ENCODE measurements at places on chromosomes 2 and 18.

DNA sequence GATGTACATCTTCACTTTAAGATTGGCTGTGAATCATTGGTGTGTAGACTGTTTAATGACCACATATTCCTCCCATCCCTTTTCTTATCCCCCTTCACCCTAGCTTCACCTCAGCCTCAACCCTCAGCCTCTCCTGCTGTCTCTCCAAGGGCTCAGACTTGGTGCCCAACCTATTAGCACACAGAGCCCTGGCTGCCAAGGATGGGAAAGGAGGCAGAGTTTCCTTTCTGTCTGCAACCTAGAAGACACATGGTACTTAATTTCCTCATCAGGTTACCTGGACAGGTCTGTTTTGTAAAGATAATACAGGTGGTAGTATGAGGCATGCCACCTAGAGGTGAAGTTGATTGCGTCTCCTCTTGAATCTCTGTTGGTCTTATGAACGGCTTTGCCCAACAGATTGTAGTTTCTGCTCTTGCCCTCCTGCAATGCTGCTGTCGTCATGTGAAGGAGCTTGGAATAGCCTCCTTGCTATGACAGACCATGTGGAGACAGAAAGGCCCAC lies 44.5 kb upstream of the RMND5A start:
- no peak for DNase-seq

DNA sequence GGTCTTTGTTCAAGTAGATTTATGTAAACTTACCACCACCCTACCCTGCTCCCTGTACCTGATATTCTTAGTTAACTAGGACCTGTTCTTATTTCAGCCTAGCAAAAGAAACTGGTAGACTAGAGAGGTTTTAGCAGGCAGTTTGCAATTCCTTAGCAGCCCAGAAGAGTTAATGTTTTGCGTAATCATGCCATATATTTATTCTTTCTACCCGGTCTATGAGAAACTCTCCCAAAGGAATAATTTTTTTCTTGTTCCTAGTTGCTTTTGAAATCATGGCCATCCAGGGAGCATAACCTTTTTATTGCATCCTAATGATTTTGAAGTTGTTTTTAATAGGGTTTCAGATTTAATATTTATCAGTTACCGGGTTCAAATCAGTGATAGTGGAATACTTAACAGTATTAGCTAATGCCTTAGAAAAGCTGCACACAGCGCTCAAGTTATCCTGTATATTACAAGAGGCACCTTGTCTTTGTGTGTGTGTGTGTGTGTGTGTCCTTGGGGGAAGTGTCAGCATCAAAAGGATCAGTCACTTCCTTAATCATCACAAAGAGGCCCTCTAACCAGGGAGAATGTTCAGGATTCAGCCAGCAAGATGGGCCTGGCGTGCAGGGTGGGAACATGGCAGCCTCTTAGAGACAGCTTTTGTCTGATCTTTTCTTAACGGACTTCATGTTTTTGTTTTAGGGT lies 52.9 kb downstream of the CABLES1 start:
- DNase-seq = no peak

GRCh38 chr2:46921676-46922448 lies 6.3 kb upstream of the MCFD2 start:
- DNase-seq = no peak

DNA sequence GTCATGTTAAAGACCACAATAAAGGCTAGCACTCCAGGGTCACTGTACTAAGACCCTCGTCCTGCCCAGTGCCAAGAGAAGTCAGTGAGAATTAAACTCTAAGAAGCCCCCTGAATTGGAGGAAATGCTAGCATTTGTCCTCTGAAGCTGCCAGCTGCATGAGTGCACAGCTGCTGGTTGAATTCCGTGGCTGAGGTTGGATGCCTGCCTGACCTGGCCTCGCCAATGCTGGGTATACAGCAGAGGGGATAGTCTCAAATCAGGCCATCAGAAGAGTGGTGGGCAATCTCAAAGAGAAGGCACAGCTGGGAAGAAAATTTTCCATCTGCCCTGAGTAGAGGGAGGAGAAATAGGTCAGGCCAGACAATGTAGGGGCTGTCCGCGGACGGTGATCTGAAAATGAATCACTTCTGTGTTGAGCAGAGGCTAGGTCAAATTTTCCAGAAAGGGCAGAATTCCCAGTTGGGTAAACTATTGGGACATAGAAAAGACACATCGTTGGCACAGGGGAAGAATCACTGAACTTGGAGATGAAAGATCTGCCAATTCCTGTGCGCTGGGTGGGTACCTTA lies 110.5 kb upstream of the AGAP1 start:
- no peak for DNase-seq

GRCh38 chr2:201574766-201575165 lies 68.5 kb downstream of the TMEM237 start:
- no peak for DNase-seq

GRCh38 chr2:230914886-230915285 lies 10.2 kb downstream of the GPR55 start:
- peak; percentile 30 for DNase-seq

DNA sequence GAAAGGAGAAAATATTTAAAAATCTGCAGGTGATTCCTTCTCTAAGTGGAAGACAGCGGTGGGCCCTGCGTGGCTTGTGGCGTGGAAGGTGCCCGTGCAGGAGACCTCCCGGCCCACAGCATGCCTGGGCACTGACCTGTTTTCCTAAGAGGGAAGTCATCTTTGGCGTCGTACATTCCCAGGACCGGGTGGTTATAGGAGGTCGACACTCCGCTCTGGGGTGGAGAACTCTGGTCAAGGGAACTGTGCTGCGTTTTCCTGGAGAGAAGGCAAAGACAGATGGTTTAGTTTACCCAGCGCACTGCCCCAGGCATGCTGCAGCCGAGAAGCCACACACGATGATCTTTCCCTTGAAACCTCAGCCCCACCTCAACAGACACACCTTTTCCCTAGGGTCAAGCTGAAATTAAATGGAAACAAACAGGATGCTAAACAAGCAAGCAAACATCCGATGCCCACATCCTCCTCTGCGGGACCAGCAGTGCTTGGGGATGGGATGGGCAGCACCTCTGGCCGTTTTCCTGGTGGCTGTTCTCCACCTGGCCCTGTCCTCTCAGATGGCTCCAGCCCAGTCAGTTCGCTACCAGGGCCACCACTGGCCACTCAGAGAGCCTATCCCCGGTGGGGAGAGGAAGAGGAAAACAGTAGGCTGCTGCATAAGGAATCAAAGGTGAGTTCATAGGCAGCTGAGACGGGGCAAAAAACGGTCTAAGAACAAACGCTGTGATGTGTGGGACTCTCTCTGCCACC lies 244.1 kb downstream of the HDAC4 start:
- DNase-seq = peak; percentile 34

GRCh38 chr2:207225773-207226172 lies 60.0 kb upstream of the KLF7 start:
- DNase-seq = no peak

GRCh38 chr2:197919487-197919886 lies 115.1 kb downstream of the PLCL1 start:
- DNase-seq = no peak

- no peak for DNase-seq
Observed at GRCh38 chr2:72579591-72580180, 246.1 kb downstream of the EXOC6B start.

GRCh38 chr2:142961202-142961601 lies 83.7 kb downstream of the KYNU start:
- no peak for DNase-seq

GRCh38 chr2:156294945-156295580 lies 37.5 kb downstream of the NR4A2 start:
- DNase-seq = no peak

- DNase-seq = no peak
Observed at GRCh38 chr2:215712871-215713790, 277.3 kb upstream of the FN1 start.

DNA sequence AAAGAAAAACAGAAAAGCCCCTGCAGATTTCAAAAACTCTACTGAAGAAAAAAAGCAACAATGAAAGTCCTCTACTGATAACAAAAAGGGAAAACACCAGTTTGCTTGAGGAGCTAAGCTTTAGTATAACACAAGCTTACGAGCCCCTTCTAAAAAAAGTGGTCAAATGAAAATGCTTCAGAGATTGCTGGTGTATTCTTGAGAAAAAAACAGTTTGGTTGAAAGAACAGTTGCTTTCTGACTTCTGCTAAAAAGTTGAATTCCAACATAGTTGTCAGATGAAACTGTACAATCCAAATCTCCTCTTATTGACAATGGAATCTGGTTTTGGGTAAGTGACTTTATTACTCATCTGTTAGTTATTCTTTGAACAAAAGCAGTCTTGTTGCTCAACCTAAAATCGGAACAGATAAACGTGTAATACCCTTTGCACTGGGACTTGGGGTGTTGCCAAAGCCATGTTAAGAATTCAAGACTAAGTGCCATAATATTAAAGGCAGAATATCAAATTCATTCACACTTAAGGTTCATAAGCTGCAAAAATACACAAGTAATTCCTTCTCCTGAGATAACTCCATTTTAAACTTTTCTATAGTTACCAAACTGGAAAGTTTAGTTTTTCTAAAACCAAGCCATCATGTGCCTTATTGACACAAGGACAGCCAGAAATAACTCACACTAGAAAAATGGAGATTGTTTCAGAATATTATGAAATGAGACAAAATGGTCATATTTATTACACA lies 45.3 kb upstream of the SPAG16 start:
- DNase-seq = no peak

- no peak for DNase-seq
Observed at GRCh38 chr18:72692595-72692994, 148.5 kb upstream of the CBLN2 start.

GRCh38 chr18:27377251-27377650 lies 192.1 kb upstream of the CHST9 start:
- DNase-seq = no peak

DNA sequence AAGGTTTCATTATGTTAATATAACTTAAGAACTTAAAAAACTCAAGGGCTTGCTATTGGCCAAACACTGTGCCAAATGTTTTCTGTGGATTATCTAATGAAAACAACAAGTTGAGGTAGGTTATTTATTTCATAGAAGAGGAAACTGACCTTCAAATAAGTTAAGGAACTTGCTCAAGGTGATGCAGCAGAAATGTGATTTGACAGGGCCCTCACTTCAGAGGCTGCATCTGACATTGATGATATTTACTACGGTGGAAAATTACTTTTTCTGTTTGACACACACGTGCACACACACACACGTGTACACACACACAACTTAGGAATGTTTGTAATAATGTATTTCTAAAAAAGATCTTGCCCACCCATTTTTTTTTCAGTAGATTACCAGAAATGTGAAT lies 137.2 kb upstream of the CXCR4 start:
- no peak for DNase-seq

DNA sequence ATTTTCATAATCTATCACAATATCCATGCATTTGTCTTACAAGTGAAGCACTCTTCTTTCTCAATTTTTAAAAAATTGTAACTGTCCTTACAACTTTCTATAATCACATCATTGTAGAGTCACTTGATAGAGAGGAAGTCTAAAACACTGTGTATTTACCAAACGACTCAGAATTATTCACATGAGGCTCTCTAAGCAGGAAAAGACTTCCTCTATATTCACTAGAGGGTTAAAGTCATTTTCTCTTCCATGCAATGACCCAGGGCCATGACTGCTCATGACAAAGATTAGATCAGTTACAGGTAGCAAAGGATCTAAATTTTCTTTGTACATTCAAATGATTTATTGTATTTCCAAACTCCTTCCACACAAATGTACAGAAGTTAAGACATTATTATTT lies 9.0 kb upstream of the SLC1A4 start:
- DNase-seq = no peak

GRCh38 chr18:56709463-56709862 lies 58.3 kb downstream of the WDR7 start:
- DNase-seq = no peak

GRCh38 chr2:189791338-189792042 lies 7.2 kb downstream of the PMS1 start:
- no peak for DNase-seq

GRCh38 chr18:59379772-59380522 lies 20.9 kb upstream of the LMAN1 start:
- DNase-seq = no peak

DNA sequence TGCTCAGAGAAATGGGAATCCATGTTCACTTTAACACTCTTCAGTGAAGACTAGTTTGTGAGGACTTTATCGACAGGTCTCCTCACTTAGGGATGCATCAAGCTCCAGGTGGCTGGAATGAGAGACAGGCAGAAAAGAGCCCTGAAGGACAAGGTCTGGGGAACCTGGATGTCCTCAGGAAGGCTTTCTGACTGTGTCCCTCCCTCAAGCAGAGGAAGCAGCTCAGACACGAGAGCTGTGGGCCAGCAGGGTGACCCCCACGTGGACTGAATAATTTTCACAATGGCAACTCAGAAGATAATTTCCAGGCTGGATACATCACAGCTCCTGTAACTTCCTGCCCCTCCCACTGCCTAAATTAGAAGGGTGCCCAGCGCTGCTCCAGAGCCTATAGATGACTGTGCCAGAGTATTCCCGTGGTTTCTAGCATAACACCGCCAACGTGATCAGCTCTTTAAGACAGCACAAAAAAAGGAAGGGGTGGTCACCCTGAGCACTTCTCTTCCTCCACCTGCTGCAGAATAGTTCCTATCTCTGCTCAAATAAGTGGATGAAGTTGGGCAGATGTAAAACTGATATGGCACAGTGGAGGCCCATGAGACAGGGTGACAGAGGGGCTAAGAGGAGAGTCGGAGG lies 25.7 kb upstream of the NCK2 start:
- DNase-seq = no peak

- DNase-seq = no peak
Observed at GRCh38 chr2:201996006-201996405, 37.6 kb upstream of the FZD7 start.

GRCh38 chr18:51614967-51615571 lies 417.6 kb upstream of the MEX3C start:
- no peak for DNase-seq

GRCh38 chr2:172574965-172575364 lies 19.1 kb downstream of the PDK1 start:
- DNase-seq = no peak

DNA sequence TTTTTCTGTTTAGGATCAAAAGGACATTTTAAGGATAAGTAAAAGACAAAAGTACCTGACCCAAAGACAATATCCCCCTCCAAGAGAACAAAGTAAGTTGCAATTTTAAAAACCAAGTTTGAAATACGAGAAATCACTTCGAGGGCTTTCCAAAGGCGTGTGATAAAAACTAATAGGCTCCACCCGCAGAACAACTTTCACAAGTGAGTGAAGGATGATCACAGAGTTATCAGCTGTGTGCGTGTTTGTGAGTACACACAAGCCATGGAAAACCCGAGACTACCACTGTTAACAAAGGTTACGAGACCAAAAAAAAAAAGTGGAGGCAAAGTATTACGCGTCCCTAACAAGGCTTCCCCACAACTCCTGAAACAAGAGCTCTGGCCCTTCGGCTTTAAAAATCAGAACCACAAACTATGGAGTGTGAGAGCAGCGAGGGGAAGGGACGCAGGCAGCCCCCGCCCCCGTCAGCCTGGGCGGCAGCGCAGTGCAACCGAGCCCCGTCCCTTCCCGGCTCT lies 719 bp downstream of the SMAD2 start:
- no peak for DNase-seq

DNA sequence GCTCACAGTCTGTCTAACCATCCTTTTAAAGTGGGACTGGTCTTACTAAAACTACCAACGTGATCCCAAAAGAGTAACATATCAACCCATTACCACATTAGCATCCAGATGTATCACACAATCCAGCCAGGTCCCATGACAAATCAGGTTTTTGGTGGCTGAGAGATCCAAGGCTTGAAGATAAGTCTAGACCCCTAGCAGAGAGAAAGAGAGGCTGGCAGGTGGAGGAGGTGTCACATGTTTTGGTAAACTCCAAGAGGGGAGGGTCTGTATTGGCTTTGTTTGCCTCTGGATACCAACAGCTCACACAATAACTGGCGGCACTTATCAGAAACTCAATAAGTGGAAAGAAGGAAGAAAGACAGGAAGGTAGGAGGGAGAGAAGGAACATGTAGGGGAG lies 357.6 kb downstream of the SS18 start:
- no peak for DNase-seq

Measured in suprapubic skin (tissue), 4 donors.